Activated CD4-positive, CD25-positive, alpha-beta regulatory T cell (primary cell): ENCODE measurements at places on chromosomes 3 and 15.

GRCh38 chr3:50777680-50778079 lies 103.0 kb downstream of the DOCK3 start:
- DNase-seq = no peak

DNA sequence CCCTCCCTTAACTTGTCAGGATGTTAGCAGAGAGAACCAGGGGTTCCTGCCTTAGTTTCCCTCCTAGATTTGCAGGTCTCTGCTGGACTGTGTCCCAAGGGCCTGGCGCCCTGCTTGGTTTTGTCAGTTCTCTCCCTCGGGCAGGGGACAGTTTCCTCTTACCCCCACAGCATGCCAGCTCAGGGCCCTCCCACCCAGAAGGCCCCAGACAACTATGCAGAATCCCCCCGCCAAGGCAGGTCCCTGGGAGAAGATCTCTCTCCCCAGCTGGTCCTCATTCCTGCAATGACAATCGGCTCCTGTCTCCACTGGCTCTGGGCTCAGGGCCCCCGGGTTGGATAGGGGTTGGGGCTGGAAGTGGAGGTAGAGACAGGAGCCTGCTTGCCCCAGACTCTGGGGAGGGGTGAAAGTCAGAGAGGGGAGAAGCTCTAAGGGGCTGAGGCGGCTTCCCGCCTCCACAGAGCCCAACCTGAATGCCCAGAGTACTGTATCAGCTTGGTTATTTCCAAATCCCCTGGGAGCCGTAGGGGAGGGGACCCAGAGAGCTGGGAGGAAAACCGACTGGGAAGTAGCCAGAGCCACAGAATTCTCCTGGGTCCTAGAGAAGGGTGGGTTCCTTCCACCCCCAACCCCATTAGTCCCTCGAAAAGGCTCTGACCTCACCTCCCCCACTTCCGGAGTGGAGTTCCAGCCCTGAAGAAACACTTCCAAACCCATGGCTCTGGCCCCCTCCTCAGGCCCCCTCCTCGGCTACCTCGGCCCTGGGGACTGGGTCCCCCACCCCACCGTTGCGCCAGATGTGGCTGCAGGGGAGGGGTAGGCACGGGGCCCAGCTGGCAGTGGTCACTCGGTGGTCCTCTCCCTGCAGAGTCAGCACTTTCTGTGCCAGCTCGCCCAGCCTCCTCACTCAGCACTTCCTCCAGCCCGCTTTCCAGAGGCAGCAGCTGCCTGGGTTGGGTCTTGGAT lies 3.8 kb upstream of the LOXL1 start:
- no peak for DNase-seq

GRCh38 chr3:162978136-162978535 lies 1481.5 kb downstream of the OTOL1 start:
- no peak for DNase-seq

DNA sequence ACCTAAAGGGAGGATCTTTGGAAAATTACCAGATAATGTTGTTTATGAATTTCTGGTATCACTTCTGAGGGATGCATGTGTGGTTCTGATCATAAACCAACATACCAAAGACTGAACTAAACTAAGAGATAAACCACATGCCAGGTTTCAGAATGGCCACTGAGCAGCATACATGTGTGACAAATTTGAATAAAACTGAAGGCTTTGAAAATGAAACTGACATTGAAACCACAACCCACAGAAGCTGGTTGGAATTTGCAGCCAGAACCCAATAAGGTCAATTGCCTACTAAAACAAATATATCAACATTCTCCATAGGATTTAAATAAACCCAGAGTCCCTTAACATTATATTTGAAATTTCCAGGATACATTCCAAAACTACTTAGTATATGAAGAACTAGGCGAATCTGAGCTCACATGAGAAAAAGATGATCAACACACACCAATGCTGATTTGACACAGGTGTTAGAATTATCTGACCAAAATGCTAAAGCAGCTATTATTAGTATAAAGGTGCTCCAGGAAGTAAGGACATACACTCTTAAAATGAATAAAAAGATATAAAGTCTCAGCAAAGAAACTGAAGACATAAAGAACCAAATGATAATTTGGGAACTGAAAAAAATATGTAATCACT lies 125.0 kb downstream of the ZNF280D start:
- DNase-seq = no peak

DNA sequence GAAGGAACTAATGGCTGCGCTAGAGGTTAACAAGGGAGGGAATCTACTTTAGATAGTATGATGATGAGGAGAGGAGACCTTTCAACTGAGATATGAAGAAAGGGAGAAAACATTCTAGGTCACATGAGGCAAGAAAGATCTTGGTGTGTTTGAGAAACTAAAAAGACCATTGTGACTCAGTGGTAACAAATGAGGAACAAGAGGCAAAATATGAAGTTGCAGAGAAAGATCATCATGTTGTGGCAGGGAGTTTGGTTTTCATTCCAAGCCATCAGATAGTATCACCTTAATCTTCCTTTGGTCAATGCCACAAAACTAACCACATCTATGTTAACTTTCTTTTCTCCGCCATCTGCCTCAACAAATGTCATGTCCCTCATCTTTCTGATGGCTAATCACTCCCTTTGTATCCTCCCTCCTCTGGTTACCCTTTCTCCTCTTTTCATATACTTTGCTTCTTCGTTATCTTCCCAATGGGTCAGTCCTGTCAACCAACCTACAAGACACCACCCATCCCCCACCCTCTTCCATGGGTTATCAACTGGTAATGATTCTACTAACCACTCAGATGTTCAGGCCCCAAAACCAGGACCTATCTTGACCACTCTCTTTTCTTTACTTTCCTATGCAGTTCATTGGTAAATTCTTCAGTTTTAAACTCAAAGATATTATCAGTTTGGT lies 2.4 kb upstream of the PDCD6IP start:
- DNase-seq = no peak

- DNase-seq = no peak
These were observed 8.0 kb downstream of the TRAK1 start for GRCh38 chr3:42099020-42099765.

- peak; percentile 16 for DNase-seq
These were observed 6.0 kb downstream of the MUC13 start for GRCh38 chr3:124928333-124929202.

DNA sequence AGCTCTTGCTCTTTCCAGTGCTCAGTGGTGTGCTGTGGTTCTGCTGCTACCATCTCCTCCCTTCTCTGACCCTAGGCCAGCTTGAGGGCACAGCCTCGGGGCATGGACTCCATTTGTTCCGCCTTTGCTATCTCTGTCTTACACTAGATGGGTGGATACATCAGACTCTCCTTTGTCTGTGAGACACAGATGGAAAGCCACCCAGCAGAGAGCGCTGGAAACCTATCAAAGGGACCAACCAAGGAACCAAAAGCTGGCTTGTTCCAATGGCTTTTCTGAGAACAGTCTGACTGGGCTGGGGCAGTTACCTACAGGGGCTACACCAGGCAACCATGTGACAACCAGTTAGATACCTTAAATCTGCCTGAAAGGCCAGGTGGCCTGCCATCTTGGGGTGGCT lies 63.8 kb downstream of the NPTN start:
- DNase-seq = no peak

DNA sequence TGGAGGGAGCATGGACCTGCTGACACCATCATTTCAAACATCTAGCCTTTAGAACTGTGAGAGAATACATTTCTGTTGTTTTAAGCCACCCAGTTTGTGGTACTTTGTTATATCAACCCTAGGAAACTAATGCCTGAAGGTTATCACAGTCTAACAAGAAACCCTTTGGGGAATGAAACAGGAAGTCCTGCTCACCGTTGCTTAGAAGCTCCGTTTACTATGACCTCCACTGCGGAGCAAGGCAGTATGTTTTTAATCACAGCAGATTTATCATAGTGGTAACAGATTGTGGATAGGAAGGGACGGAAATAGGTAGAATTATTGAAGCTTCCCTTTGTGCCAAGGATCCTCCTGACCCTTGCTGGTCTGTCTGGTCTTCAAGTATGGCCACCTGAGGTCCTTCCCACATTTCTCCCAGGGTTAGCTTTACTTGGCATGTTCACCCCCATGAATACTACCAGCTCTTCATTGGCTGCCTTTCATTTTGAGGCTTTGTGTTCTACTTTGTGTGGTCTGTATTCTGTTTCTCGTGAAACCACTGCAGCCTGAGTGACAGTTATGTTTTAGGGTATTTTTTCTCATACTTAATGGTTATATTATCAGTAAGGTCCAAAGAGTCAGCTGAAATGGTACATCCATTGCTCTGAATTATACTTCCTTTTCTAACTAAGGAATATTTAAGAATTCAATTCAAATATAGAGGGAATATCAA lies 201.6 kb downstream of the CHST2 start:
- no peak for DNase-seq

DNA sequence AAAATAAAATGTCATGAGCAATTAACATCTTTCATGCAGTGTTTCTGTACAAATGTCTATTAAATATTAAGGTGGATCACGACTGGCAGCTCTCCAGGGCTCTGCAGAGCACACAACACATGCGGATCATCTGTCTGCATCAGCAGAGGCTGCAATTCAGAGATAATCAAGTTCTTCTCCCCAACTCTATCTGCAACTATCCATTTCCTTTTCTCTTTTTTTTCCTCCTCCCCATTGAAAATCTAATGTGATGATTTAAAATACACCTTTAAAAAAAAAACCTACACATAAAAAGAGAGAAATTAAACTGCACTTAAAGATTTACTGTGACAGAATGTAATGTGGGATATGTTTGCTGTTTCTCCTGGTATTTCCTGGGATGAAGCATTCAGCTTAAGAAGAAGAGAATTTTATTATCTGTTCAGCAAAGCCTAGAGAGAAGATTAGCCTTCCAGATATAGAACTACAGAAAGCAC lies 352.6 kb upstream of the CCDC54 start:
- DNase-seq = no peak

DNA sequence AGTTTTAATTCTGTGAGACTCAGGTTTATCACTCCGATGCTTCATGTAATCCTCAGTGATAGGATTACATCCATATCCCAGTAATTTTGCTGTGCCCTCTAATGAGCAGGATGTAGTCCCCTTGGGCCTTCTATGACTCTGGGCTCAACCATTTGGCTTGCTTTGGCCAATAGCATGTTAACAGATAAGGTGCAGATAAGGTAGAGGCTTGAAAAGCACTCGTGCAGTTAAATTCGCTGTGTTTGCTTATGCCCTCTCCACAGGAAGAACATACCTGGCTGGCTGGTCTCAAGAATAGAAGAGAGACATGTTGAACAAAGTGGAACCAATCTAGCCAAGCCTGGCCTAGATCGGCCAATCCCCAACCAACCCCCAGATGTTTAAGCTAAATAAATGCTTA lies 20.1 kb downstream of the CCDC13 start:
- no peak for DNase-seq

- no peak for DNase-seq
These were observed 26.8 kb upstream of the HERC1 start for GRCh38 chr15:63860555-63860954.
